Fibroblast of skin of right quadriceps (primary cell): ENCODE measurements at places on chromosomes 7 and 10.

GRCh38 chr7:98559958-98560357 lies 57.1 kb upstream of the NPTX2 start:
- DNase-seq: no peak

GRCh38 chr7:106772655-106773108 lies 92.4 kb upstream of the PIK3CG start:
- peak; percentile 77 for DNase-seq

DNA sequence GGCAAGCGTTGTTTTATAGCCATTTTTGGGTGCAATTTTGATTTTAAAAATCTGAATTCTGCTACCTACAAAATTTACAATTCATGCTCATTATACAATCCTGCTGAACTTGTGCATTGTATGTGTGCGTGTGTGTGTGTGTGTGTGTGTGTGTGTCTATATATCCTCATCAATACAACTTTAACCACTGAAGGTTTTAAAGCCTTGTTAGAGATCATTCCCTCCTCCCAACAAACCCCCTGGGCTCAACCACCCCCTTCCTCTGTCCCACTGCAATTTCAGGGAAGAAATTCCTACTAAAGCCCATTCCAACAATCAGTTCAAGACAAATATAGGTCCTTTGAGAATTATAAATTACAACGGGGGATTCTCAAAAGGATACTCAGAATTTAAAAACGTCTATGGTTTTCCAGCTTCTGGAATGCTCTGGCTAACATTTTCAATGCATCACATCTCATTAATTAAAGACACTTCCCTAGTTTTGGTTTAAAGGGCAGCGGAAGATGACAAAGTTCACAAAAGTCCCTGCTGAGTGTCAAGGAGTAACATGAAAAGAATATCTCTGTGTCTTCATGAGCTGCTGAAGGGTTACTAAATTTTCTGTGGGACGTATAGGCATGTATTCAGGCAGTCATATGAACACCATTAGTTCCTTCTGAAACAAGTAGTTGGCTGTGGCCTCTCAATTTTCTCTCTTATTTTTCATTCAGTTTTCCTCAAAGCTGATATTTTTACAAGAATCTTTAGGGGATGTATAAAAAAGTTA lies 889 bp upstream of the SEMA3A start:
- DNase-seq: peak; percentile 73

DNA sequence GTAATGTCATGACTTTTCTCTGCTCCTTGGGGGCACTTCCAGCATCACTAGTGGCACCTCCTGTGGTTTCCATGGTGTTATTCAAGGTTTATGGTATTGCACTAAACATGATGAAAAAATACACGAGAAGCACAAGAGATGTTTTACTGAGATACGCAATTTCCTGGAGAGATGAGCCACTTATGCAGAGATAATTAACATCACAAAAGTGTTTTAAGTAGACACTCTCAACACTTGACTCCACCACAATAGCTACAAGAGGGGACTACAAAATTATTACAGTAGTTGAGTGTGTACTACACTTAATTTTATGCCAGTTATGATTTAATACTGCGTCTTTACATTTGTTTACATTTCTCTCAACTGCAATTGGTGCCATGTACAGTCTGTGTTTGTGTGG lies 906.7 kb downstream of the DNAJB9 start:
- DNase-seq: no peak

DNA sequence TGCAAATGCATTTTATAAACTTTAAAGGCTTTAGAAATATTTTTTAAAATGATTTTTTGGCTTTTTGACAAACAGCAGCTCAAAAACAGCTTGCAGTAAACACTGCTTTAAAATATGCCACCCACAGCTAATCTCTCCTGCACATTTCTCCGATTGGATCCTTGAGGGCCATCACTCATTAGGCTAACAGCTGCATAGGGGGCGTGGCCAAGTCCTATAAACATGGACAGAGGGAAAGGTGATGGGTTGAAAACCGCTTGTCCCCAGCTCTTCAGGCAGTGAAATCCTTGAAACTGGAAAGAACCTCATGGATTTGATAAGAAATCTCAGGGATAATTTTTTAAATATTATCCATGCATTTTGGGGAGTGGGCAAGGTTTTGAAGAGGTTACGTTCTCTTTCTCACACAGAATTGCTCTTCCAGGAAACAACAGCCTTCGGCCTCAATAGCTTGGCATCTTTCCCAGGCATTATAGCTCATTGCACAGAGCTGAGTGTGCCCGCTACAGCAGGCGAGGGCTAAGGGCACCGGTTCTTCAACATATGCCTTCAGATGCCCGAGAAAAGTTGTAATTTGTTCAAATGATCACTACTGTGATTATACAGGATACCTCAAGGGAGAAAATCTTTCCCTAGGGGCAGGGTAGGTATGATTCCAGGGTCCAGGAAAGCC lies 1.7 kb downstream of the PLEKHS1 start:
- no peak for DNase-seq

DNA sequence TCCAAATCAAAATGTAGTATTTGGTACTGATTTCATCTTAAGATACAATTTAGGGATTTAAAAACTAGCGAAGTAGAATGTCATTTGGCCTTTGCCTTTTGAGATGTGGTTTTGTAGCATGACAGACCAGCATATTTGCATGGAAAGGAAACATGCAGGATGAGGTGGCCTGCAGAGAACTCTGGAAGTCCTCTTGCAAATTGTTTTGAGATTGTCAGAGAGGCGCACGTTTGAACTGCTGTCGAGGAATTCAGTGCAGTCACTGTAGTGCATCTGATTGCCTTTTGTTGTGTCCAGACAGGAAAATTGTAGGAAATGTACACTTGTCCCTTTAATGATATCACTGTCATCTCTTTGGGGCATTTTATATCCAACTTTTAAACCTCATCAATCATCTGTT lies 136.7 kb downstream of the CELF2 start:
- peak; percentile 28 for DNase-seq

DNA sequence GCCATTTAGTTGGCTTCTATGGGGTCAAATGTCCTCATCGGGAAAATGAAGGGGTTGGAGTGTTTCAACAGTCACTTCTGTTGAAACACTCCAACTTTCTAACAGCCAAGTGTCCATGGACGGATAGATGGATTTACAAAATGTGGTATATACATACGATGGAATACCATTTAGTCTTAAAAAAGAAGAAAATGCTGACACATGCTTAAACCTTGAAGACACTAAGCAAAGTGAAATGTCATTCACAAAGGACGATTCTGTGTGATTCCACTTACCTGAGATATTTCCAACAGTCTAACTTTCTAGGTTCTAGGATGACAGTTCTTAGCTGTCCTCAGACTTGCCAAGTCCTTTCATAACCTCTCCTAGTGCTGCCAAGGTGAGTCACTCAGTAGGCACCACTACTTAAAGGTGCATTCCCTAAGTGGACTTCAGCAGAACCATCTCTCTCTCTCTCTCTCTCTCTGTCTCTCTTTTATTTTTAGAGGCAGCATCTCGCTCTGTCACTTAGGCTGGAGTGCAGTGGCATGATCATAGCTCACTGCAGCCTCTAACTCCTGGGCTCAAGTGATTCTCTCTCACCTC lies 69.0 kb downstream of the DENND2A start:
- DNase-seq: no peak

- peak; percentile 22 for DNase-seq
These were observed 204.0 kb downstream of the AHR start for GRCh38 chr7:17502213-17503060.

DNA sequence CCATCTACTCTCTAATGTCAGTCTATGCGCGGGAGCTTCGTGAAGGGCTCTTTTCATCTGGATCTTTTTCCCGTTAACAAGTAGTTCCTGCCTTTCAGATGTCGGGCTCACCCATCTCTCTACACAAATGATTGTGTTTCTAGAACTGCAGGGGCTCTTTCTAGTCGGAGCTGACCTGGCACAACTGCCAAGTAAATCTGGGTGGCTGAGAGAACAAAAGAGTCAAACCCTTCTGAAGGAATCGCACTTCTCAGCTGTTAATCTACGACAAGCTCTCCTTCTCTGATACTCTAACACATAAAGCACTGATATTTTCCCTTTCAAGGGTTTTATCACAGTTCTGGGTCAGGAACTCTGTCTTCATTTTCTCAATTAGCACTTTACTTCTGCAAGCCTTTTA lies 144.7 kb downstream of the NRP1 start:
- DNase-seq: no peak

DNA sequence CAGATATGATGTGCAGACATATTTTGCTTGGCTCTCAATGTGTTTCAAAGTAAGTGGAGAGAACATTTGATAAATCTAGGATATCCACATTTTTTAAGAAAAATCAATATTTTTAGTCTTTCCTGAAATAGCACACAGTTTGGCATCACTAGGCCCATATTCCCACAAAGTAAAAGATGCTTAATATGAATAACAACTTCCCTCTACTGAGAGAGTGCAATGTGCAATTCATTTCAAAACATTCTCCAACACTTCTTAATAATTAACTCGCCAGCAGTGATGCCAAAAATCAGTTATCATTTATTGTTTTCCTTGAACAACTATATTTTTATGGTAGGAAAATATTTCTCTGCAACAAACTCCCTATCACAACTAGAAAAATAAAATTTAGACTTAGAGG lies 800.2 kb upstream of the MBL2 start:
- no peak for DNase-seq

DNA sequence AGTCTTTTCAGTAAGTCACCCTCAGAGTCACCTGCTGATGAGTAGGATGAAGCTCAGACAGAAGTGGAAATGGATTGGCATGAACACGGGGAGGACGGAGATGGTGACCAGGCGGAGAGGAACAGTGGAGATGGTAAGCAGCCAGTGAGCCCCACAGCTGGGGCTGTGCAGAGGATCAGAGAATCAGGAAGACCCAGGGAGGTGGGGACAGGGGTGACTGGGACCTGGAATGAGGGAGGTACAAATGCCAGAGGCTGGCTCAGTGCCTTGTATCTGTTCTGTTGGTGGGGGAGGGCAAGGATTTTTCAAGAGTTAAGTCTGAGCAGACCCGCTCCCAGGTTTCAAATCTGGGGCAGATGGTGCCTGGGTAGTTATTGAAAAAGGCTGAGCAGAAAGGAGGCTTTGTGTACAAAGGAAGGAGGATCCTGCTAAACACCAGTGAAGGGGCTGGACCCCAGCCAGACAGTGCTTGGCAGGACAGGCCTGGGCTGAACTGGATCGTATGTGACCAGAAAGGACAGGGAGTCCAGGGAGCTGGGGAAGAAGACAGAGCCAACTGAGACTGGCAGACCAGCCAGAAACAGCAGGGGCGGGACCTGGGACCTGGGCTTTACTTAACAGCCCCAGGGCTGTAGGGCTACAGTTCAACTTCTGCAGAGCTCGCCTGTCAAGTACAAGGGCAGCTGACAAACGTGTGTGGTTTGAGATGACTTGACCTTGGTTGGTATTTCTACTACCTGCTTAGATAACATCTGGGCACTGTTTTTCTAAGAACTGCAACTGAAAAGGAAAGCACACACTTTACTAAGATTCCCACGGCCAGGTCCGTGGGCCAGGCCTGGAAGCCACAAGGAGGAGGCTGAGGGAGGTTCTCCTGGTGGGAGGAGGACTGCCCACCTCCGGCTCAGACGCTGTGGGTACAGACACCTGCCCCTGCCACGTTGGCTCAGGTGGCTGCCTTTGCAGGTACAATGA lies 13.2 kb upstream of the FRMPD2 start:
- no peak for DNase-seq

DNA sequence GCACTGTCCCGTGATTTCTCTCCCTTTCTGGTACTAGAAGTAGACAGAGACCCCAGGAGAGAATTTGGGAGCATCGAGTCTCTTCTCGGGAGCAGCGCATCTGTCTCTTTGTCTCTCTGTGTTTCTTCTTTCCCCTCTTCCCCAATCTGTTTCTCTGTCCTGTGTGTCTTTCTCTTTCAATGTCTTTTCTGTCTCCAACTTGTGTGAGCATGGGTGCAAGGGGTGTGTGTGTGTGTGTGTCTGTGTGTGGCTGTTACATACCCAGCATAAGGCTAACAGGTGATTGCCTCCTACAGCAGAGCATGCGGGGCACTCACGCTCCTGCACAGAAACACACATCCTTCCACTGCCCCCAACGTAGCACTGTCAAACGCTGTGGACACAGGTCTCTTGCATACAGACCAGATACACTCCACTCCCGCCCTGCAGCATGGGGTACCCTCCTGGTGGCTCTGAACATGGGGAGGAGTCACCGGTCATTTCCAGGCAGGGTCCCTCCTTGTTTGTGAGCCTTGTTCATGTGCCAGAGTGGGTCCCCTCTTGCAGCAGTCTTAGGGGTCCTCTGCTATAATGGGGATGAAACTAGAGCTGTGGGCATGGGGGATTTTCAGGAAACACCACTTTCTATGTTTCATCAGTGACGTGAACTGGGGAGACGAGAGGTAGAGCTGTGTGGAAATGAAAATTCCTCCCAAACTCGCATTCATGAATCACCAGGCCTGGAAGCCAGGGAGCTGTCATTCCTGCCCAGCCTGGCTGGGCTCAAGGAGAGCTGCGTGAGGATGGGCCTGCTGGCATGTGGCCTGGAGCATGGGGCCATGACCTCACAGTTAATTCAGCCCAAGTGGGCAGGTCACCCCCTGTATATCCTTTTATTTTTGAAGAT lies 980 bp downstream of the ADAMTS14 start:
- peak; percentile 81 for DNase-seq

DNA sequence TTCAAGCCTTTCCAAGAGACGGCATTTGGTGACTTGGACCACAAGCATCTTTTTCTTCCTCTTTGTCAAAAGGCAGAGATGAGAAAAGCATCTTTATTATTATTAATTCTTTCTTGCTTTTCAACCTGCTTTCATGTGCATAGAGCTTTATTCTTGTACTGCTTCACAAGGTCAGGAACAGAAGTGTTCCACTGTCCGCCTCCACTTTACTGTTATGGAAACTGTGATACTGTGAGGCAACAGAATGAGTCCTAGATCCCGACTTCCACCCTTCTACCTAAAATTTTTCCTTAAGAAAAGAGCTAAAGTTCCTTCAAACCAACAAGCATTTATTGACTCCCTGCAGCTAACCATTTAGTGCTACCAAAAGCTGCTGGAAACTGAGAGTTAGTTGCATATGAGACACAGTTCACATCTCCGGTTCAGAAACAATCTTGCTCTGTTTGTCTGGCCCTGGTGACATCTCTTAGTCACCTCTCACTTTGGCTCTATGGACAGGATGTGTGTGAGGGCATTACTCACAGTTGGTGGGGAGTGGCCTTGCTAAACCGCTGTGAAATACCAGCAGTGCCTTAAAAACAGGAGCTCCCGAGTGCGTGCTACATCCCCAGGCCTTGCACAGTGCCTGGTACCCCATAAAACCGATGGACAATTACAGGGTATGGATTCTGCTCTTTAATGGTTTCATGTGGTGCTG lies 77.1 kb upstream of the TRIL start:
- peak; percentile 74 for DNase-seq

DNA sequence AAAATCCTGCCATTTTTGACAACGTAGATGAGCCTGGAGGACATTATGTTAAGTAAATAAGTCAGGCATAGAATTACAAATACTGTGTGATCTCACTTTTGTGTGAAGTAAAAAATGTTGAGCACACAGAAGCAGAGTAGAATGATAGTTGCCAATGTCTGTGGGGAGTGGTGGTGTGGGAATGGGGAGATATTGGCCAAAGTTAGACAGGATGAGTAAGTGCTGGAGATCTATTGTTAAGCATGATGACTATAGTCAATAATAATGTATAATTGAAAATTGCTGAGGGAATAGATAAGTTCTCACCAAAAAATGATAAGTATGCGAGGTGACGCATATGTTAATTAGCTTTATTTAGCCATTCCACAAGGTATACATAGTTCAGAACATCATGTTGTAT lies 92.0 kb downstream of the GPR85 start:
- peak; percentile 49 for DNase-seq

GRCh38 chr10:29694121-29694520 lies 59.4 kb upstream of the SVIL start:
- DNase-seq: no peak
